Activated CD4-positive, alpha-beta T cell treated with anti-CD3 and anti-CD28 coated beads for 4 hours (primary cell): ENCODE measurements at places on chromosomes 3 and 15.

DNA sequence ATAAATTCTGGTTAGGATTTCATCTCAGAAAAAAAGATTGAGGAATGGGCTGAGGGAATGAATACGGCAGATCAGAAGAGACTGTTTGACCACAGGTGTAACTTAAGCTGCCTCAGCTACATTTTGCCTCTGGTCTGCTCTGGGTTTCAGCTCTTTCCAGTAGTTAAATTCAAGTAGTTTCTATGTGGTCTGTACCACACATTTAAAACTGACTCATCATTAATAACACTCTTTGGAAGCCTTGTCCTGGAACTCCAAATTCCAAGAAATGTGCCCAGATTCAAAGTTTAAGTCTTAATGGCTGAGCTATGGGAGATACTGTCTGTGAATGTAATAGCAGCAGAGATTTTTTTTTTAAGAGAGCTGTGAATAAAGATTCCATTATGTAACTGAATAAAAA lies 133.1 kb upstream of the IGSF10 start:
- no peak for DNase-seq

- no peak for DNase-seq
These were observed 224.8 kb downstream of the FAM43A start for GRCh38 chr3:194910414-194910984.

DNA sequence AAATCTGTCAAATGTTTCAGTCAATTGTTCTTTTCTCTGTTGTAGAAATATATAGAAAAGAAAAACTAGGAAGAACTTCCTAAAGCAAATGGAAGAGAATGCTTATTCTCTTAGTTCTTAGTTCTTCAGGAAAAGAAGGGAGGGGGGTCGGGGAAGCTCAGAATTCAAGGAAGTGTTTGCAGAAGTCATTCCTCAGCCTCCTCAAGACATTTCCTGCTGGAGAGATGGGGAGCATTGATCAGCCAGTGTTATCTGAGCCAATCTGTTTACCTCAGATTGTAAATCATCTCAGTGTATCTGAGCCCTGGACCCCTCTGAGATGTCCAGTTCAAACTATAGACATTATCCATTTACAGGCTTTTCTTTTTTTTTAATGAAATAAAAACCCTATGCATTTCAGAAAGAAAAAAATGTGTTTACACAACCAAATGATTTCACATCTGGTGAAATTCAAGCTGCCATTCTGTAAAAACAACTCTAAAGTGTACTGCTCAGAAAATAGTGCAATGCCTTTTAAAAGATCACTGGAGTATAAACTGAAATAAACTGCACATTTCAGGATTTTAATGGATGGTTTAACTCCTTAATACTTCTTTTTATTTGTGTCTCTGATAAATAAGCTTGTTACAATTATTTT lies 460.7 kb downstream of the ROBO1 start:
- DNase-seq = no peak

DNA sequence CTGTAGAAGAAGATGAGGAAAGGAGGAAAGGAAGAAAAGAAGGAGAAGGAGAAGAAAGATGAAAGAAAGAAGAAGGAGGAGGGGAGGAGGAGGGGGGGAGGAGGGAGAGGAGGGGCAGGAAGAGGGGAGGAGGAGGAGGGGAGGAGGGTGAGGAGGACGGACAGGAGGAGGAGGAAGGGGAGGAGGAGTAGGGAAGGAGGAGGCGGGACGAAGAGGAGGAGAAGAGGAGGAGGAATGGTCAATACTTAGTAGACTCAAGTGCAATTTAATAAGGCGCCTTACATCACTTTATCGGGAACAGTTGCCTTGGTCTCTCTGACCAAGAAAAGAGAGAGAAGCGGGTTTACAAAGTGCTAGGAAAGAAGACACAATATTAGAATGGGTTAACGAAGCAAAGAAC lies 23.7 kb upstream of the NR2E3 start:
- DNase-seq = no peak

DNA sequence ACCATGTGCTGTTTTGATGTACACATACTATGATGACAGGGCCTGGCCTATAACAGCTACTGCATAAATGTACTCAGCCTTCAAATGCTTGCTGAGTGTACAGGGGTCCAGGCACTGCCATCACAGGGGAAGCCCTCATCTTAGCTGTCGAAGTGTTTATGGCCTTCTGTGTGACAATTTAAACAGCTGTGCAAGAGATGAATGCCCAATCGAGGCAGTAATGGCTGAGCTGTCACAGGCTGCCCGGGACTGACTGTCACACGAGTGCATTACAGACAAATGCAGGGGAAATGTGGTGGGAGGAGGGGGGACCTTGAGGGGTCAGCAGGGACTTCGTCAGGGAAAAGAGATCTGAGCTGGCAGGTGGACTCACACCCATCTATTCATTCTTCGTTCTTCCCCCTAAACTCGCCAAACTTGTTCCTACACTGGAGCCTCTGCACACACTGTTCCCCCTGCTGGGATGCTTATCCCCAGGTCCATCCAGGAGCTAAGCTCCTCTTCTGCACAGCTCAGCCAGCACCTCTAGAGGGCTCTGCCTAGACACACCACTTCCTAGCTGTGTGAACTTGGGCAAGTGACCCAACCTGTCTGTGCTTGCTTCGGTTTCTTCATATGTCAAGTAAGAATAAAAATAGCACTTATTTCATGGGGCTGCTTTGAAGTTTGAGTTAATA lies 156.2 kb upstream of the IQSEC1 start:
- no peak for DNase-seq

- no peak for DNase-seq
These were observed 3.9 kb upstream of the UCN2 start for GRCh38 chr3:48567500-48567899.

DNA sequence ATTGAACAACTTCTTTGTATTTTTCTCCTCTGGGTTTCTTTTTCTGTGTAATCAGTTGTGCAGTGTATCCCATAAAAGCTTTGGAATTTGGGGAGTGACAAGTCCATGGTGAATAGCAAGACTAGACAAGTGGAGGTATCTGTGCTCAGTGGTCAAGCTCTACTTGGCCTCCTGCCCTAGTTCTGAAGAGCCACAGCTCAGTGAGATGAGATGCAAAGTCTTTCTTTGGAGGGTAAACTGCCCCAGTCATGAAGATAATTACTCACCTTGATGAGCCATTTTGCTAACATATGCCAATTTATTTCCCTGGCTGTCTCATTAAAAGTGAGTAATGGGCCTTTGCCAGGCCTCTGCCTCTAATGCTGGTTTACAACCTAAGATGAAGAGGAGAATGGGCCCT lies 271.2 kb upstream of the TRIM42 start:
- no peak for DNase-seq

GRCh38 chr15:68561171-68561900 lies 17.5 kb upstream of the CORO2B start:
- DNase-seq = no peak

DNA sequence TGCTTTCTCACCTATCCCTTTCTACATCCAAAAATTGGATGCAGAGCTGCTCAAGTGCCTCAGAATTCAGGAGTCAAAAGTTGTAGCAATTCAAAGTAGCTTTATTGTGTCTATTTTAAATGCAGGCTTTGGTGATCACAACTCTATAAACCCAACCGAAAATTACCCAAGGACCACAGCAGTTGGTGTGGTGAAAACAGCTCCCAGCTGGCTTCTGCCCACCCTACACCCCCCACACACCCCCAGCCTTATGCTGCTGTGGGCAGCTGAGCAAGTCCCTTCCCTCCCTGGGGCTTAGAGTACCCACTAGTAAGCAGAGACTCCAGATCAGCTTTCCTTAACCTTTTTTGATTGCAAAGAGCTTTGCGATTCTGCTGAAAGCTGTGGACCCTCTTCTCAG lies 5.8 kb upstream of the HES1 start:
- no peak for DNase-seq

DNA sequence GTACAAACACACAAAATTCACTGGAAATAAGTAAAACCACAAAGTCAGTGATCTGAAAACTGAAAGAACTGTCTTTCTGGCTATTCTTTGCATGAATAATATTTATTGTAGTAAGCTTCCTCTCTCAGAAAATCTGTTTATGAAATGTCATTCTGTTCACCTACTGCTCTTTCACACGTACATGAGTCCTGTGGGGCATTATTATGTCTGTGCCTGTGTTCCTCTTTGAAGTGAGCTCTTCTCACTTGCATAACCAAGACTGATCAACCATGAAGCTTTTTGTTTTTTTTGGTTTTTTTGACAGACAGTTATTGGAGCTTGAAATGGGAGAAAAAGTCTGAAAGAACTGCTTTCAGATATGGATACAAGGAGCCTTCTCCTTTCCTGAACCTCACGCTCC lies 195.8 kb downstream of the PLCH1 start:
- no peak for DNase-seq

DNA sequence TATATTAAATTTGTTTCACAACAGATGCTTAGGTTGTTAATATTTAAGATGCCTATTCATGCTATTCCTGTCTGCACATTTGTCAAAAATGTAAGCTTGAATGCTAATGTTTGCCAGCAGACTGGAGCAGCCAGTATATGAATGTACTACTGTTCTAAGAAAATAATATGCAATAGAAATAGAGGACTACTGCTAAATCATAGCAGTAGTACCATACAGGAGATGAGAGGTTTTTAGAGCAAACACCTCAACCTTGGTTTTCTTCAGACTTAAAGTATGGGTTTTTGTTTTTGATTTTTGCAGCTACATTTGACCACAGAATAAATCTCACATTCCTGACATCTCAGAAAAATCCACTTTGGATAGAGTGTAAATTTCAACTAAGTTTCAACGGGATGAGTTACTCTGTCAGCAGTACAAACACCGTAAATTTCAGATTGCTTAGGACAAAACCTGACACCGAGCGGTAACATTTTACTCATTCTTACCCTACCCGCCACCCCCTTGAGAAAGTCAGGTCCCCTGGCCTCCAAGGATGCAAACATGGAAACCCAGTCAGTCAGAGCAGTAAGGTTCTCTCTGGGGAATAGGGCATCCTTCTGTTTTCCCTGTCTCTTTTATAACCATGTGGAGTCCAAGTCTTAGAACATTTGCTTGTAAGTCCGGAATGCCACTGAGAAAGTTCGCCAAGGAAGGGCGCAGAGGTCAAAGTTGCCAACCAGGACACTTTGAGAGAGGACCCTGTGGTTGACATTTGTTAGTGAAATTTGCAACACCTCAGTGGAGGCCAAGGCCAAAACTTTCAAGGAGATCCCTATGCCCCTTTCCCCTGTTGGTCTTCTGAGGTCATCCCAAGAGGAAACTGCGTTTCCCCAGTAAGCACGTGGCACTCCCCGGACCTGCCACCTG lies 17.9 kb upstream of the SATB1 start:
- DNase-seq = no peak

DNA sequence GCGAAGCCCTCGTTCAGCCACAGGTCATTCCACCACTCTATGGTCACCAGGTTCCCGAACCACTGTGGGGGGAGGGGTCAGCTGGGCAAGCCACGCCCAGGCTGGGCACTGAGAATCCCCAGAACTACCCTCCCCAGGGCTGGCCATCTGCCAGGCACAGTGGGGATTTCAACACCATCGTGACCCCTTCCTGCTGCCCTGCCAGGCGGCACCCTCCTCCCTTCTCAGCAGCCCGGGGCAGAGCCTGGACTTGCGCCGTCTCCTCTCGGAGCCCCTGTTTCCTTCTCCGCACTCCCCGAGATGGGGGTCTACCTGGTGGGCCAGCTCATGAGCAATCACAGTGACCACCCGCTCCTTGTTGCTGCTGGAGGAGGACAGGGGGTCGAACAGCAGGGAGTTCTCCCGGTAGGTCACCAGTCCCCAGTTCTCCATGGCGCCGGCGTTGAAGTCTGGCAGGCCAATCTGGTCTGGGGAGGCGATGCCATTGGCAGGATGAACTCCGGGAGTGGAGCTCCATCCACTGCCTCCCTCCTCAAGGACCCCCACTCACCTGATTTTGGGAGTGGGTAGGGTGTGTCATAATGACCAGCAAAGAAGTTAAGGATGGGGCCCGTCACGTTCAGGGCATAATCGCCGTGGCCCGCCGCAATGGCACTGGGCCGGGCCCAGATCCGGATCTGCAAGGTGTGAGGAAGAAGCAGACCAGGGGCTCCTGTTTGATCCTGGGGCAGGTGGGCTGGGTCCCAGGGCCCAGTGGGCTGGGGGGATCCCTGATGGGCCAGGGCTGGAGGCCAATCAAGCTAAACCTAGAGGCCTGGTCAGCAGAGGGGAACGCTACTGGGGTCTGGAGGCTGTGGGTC lies 10.5 kb downstream of the ANPEP start:
- DNase-seq = no peak

DNA sequence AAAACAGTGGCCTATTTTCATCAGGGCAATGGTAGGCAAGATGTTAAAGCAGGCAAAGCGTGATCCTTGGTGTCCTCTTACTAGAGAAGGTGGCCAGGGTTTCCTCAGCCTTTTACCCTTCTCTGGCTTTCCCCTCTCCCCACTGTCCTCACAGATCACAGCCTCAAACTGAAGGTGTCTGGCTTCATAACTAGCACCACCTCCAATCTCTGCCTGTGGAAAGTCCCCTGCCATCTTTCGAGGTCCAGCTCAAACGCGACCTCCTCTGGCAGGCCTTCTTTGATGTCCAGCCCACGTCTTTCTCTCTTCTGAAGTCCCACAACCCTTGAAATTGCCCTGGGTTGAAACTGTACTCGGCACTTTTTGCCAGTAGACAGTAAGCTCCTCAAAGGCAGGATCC lies 35.9 kb downstream of the CYP19A1 start:
- DNase-seq = no peak

DNA sequence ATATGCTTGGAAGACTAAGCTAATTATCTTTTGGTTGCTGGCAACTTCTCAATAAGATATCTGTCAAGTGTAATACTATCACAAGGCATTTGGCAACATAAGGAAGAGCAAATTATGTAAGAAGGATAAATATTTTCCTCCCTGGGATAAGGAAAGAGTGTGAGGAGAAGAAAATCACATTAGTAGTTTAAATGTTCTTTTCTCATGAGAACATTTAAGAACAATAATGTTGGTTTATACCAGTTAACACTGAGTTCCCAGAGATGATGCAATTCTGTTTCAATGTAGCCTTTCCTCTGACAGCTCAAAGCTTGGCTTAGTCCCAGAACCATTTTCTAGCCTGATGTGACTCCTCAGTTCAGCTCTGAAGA lies 66.1 kb upstream of the NPHP3 start:
- no peak for DNase-seq

DNA sequence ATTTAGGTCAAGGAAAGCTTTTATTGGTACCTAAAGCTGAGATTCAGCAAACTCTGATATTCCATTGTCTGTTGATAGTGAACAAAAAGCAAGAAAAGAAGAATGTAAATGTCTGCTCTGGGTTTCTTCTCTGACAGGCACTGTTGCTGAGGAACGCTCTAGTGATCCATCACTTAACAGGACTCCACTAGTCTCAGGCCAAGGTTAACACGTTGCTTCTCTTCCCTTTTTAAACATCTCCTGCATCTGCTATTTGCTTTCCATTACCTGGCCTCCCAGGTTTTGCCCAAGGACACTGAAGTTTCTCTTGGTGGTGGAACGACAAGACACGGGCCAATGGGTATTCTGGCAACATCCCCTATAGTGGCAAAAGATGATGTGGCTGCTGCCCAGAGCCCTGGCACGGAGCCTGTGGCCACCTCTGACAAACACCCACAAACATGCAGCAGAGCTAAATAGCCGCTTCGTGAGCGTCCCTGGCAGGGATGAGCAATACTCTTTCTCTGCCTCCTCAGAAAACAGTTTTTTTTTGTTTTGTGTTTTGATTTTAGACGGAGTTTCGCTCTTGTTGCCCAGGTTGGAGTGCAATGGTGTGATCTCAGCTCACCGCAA lies 97.8 kb upstream of the AKAP13 start:
- DNase-seq = no peak
